ENCODE measurements at places on chromosomes 1 and 21.

- ATAC-seq, result no peak
These were observed 210.8 kb upstream of the PLD5 start for GRCh38 chr1:242735323-242735722.

DNA sequence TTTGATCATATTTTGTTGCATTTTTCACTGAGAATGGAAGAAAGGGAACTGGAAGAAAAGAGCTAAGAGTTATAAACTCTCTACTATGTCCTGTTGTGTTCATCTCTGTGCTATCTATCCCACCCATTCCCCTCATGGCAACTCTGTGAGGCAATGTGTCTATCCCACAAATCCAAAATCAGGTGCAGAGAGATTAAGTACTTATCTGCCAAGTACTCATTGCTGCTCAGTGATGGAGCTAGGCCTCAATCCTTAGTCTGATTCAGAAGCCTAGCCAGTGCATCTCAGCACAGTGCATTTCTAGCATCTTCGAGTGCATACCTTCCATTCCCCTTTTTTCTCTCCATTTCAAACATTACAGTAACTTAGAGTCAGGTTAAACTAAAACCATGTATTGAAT is 270.6 kb downstream of the TPR start:
- ATAC-seq, result no peak

DNA sequence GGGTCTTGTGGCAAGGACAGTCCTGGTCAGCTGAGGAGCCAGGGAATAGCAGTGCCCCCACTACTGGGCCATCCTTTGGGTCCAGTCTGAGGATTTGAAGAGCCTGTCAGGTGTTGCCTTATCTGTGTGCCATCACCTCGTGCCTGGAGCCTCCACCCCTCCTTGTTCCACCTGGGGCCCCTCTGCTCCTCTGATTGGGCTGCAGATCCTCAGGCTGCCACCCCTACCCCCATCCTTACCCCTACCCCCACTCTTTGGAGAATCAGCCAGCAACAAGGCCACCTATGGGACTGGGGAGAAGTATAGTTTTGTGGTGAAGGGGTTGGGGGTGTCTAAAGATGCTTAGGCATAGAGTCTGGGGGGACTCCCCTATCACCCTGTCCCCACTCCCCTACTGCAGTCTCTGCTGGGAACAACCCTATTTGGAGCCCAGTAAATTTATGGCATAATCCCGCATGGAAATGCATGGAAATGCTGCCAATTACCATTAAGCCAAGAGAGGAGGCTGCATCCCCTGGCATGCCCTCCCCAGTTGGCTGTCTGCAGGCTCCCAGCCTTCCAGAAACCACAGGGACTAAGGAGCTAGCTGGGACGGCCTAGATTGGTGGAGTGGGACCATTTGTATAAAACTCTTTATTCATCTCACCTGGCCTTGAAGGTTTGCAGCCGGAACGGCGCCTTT is 142.7 kb upstream of the CSF3R start:
- no peak for ATAC-seq

DNA sequence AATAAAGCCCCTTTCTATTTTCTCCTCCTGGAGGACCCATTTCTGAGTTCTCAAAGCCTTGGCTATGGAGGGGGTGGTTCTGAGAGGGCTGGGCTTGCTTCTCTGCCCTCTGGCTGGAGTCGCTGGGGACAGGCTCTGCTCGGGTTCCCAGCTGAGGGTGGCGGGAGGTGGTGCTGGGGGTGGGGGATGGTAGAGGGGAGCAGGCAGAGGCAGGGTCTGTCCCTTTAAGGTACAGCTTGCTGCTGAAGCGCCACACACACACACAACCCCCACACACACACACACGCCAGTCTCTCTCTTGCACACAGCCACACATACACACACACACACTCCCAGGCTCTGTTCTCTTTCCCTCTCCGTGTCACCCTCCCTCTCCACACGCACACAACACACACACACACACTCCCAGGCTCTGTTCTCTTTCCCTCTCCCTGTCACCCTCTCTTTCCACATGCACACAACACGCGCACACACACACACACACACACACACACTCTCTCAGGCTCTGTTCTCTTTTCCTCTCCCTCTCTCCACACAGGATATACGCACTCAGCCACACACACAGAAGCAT is 69.8 kb upstream of the SSBP3 start:
- no peak for ATAC-seq

- peak; percentile 78 for ATAC-seq
These were observed 69.7 kb downstream of the CC2D1B start for GRCh38 chr1:52296345-52296744.

DNA sequence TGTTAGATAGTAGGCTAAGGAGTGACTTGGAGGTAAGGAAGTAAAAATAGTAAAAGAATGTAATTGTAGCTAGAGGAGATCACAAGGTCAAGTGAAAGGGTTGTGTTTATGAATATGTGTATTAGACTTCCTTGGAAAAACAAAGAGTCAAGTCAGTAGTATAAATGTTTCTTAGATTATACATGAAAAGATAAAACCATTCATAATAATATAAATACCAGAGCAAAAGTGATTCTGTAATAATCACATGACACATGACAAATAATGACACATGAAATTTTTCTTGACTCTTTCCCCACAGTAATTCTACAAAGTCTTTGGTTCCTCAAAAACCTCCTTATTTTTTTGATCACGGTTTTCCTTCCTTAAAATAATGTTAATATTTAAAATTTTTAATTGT is 56.4 kb downstream of the IVNS1ABP start:
- no peak for ATAC-seq

GRCh38 chr1:8397511-8397910 is 79.6 kb downstream of the SLC45A1 start:
- ATAC-seq, result no peak

GRCh38 chr1:10507111-10507879 is 32.5 kb downstream of the PEX14 start:
- peak; percentile 68 for ATAC-seq

DNA sequence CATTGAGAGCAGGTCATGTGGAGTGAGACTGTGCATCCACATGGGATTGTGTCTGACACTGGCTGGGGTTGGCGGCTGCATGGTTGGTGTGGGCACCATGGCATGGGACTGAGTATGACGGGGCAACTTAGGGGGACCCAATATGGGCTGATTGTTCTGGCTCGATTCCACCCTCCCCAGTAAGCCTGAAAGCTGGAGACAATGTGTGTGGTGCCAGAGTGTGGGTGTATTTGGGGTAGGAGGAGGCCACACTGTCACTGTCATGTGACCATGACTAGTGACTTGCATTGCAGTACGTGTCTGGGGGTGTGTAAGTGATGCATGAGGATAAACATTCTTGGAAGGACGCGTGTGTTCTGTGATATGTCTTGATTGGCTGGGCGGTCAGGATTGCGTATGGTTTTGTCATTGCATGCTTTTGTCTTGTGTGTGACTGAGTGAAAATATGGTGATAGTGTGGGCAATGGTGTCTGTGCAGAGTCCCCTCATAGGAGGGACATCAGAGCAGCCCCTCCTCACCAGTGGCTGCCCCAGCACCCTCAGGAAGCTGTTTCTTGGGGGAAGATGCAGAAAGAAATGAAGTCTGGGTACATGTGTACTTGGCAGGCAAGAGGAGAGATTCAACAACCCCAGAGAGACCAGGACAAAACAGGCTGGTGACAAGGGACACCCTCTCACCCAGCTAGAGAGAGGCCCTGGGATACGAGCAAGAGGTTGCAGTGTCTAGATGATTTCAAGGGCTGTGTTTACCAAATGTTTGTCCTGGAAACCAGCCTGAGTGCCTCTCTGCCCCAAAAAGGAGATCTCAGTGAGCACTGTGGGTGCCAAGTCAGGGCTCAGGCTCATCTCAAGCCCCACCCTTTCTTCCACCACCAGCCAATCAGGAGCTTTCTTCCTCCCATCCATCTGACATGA is 36.3 kb downstream of the SDC3 start:
- ATAC-seq, result no peak

- no peak for ATAC-seq
These were observed 166.8 kb upstream of the HMCN1 start for GRCh38 chr1:185567440-185567839.

DNA sequence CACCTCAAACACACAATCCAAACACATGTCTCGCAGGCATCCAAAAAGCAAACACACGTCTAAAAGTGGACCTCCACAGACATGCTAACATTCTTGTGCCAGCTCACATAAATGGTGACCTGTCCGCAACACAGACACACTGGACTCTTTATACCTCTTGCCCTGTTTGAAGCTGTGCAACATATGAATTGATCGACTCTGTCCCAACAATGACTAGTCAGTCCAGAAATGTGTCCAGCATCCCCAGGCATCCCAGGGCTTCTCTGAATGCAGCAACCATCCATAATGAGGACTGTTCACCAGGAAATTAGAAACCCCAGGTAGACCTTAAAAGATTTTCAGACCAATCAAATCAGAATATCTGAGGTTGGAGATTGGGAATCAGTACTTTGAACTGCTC is 3.2 kb downstream of the DDR2 start:
- ATAC-seq, result no peak

DNA sequence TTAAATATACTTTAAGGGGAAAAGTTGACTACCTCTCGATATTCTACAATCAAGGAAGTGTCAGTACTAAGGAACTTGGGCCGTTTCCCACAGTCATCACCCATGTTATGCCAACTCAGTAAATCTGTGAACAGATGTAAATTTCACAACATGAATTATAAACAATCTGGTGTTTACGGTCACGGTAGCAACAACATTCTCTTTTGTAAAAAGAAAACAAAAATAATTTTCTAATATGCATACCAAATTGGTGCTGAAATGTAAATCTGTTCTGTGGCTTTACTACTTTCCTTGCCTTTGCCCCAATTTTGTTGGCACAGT is 1.2 kb downstream of the SH3GLB1 start:
- ATAC-seq, result no peak

DNA sequence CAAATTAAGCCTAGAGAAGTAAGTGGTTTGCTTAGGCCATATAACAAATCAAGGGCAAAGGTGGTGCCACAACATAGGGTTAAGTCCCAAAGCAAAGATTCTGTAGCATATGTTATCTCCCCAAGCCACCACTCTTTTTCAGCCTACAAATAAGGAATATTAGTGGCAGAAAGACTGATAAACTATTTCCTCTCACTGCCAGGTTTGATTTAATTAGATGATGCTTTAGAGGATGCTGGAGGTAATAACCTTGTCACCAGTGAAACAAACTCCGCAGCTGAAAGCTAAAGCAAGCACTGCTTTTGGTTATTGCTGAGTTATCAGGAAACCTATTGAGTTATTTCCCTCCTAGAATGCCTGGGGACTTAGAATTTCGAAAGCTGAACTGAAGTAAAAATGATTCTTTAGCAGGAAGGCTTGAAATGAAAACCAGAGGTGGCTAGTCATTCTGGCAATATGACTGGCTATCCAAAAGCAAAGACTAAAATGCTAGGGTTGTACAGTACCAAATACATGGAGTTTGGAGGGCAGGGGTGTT is 145.2 kb downstream of the SYT2 start:
- ATAC-seq, result no peak

- no peak for ATAC-seq
These were observed 626.9 kb upstream of the ADGRL4 start for GRCh38 chr1:79633456-79633855.

- ATAC-seq, result no peak
These were observed 25.0 kb downstream of the RIMS3 start for GRCh38 chr1:40640314-40641076.

DNA sequence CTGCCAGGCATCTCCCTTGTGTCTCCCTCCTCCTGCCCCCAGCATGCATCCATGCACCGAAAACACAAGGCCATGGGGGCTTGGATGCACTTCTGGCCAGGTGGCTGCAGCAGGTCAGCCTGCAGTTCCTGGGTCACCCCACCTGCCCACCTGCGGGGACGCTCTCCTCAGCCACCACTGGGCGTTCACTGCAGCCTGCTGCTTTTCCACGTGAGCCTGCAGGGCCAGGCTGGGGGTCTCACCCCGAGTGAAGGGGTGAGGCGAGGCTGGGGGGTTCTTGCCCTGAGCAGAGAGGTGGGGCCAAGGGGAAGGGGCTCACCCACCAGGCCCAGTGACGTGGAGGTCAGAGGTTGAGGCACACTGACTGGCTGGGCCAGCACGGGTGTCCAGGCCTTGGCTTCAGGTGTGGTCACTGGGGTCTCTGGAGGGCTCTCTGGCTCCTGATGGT is 64.6 kb downstream of the WNT9A start:
- no peak for ATAC-seq

GRCh38 chr1:155941845-155942531 is 550 bp downstream of the RXFP4 start:
- peak; percentile 3 for ATAC-seq

- ATAC-seq, result no peak
These were observed 11.5 kb downstream of the FCRL5 start for GRCh38 chr1:157540852-157541251.

DNA sequence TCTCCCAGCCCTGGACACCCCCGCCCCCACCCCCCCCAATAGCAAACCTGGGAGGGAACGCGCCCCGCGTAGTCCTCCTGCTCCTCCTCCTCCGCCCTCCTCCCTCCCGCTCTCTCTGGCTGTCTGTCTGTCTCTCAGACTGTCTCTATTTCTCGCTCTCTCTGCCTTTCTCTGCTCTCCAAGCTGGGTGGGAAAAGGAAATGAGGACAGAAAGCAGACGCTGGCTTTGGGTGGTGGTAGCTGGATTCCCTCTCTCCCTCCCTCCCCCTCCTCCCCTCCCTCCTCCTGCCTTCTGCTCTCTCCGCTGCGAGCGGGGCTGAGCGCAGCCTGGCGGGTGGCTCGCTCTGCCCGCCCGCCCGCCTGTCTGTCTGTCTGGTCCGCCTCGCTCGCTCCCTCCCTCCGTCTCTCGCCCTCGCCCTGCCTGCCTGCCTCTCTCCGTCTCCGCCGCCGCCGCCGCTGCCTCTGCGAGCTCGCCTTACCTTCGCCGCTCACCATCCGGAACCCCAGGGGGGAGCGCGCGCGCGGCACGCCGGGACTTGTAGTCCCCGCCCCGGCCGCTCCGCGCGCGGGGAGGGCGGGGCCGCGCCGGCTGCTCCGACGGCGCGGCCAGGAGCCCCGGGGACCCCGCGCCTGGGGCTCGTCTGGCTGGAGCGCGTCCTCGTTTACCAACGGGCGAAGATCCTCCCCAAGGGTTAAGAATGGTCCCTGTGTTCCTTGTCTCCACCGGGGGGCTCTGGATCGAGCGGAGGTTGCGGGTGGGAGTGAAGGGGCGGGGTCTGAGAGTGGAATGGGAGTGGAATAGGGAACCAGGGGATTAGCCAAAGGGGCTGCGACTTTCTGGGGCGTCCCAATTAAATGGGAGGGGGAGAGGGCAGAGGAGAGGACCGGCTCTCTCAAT is at the start of gene AHDC1:
Gene AHDC1 (minus strand): TSS at position 464 of the 898 bp plus-strand sequence. CDS start 52,029 bp downstream, outside the sequence.
- peak; percentile 60 for ATAC-seq

DNA sequence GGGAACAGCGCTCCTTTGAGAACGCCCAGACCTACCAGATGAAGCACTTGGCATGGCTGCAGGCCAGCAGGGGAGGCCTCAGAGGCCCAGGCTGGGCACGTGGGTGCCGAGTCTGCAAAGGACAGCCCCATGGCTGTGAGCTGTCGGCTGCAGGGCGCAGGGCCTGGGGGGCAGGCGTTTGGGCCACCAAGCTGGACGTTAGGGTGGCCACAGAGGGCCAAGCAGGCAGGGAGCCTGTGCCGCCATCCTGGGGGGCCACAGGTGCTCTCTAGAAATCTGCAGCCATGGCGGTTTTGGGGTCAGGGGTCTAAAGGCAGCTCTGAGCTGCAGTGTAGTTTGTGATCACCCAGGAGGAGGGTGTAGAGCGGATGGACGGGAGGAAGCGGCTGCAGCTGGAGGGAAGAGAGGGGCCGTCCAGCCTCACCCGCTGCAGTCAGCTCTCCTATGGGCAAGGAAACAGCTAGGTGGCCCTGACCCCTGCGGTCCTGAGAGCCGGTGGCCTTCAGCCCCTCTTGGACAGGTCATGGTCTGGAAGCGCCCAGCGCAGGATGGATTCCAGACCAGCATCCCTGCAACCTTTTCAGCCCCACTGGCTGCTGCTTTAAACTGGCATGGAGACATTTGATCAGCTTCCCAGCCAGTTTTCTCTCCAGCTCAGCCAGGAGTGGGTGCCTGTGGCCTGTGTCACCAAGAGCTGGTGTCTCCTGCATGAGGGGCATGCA is 11.0 kb downstream of the IBA57 start:
- no peak for ATAC-seq
